Natural killer cell (primary cell): ENCODE measurements at places on chromosomes 3 and 15. TPM values are rescaled to one million over a fixed set of nuclear protein-coding genes. Genes with fewer than 3 reads are reported as not detected.

DNA sequence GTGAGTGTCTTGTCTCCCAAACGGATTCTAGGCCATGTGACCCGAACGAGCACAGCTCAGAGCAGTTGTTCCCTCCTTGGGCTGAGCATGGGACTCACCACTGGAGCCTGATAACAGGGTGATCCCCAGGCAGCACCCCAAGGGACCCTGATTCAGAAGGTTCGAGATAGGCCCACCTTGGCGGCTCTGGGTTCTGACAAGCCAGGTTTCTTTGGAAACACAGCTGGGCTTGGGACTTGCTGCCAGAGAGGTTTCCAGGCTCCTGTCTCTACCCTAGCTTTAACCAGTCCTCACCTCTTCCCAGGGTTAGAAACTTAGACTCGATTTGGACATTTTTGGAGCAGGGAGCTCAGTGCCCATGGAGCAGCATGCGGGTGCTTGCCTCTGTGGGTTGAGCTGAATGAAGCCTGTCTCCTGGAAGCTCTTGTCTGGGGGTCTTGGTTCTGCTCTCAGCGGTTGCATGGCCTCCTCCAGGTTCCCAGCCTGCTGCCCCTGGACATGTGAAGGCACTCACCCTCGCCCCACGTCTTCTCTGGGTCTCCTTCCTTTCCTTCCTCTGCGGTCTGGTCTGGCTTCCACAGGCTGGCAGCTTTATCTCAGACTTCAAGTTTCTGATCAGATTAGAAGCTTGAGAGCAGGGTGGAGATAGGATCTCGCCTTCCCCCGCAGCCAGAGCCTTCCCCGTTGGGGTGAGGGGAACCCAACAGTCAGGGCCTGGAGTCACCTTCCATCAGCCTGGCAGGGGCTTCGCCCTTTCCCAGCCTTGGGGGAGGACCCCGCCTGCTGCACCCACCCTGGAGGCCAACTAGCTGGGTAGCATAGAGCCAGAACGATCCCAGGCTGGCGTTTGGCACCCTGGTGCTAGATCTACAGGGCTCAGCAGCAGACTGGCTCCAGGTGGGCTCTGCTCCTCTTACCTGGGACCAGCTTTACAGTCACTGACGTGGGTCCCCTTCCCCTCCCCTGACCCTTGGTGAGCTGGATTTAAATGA is 21.0 kb downstream of the PAQR5 start:
- no peaks in the 10 kb centered on the region for H3K36me3 ChIP-seq
- no peak for DNase-seq
- H3K4me1 ChIP-seq, result no peaks in the 10 kb centered on the region
- H3K4me3 ChIP-seq, result no peak overlapping the region

DNA sequence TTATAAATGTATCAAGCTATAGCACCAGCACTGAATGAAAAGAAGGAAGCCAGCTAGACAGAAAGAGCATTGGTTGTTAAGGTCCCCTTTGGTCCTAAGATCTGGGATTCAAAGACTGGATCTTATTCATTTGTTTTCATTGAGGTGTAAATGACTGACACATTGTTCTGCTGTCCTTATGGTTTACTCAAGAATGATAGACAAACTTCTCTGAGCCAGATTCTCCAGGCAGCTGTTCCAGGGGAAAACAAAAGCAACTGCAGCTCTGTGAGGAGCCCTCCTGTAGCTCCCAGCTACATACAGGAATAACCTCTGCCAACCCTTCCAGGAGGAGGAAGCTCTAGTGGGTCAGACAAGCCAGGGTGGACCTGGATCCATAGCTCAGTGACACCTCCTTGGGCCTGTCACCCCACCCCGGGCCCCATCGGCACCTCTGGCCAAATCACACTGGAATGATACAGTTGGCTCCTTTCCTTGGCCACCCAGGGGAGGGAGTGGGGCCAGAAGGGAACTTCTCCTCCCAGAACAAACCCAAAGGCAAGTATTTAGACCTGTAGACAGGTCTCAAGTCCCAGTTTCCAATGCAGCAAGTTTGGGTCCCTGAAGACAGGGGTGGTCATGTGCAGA is 57.8 kb downstream of the ZNF621 start:
- no peak for DNase-seq
- no peaks in the 10 kb centered on the region for H3K4me1 ChIP-seq
- H3K36me3 ChIP-seq, result no peaks in the 10 kb centered on the region
- H3K4me3 ChIP-seq, result no peak overlapping the region
- H3K27ac ChIP-seq, result no peak overlapping the region
- no peaks in the 10 kb centered on the region for H3K27me3 ChIP-seq

GRCh38 chr3:79258479-79258878 is 509.3 kb downstream of the ROBO1 start:
- H3K4me3 ChIP-seq, result no peak overlapping the region
- DNase-seq, result no peak
- H3K4me1 ChIP-seq, result no peaks in the 10 kb centered on the region
- H3K36me3 ChIP-seq, result no peaks in the 10 kb centered on the region
- H3K27me3 ChIP-seq, result no peaks in the 10 kb centered on the region

DNA sequence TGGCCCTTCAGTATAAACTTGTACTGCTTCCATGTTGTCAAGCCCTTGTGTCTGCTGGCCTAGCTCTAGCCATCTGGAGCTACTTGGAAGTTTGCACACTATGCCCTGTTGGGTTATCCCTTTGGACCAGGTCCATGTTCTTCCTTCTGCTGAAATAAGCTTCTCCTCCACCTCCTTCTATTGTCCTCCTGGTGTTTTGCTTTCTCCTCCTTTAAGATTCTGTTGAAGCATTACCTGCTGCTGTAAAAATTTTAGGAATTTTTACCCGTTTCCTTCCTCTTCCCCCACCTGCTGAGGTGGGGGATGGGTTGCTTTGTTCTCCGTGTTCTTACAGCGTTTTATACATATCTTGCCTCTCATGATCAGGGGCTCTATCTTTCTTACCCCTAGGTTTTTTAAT is 51.7 kb downstream of the SH3GL3 start:
- H3K36me3 ChIP-seq, result no peaks in the 10 kb centered on the region
- no peaks in the 10 kb centered on the region for H3K27me3 ChIP-seq
- no peak overlapping the region for H3K27ac ChIP-seq
- no peaks in the 10 kb centered on the region for H3K4me1 ChIP-seq
- DNase-seq, result no peak
- H3K4me3 ChIP-seq, result no peak overlapping the region

- H3K27ac ChIP-seq, result no peak overlapping the region
- DNase-seq, result peak; percentile 81
- peaks cover 9% of the 10 kb centered on the region for H3K36me3 ChIP-seq
- H3K27me3 ChIP-seq, result no peaks in the 10 kb centered on the region
- H3K4me1 ChIP-seq, result no peaks in the 10 kb centered on the region
Measured at GRCh38 chr3:101809178-101810021, 30.4 kb downstream of the NXPE3 start.

DNA sequence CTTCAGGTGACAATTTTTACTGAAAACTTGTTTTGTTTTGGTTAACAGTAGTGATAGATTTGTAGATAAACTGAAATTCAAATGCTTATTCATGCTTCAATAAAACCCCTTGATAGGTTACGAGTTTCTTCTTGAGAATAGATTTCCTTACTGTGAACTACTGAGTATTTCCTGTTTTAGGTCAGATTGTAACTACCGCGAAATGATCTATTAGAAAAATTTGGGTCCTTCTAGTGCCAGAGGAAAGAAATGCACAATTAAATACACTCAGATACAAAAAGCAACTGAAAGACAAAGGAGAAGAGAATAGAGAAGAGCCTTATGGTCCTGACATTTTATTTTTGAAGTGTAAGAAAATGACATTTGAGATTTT is 251.7 kb upstream of the TBL1XR1 start:
- no peaks in the 10 kb centered on the region for H3K36me3 ChIP-seq
- no peaks in the 10 kb centered on the region for H3K27me3 ChIP-seq
- H3K27ac ChIP-seq, result peak overlapping the region; percentile 27
- no peak for DNase-seq

GRCh38 chr3:99541181-99541580 is 97.2 kb upstream of the COL8A1 start:
- no peaks in the 10 kb centered on the region for H3K27me3 ChIP-seq
- no peak for DNase-seq
- no peak overlapping the region for H3K27ac ChIP-seq
- no peak overlapping the region for H3K4me3 ChIP-seq
- H3K36me3 ChIP-seq, result no peaks in the 10 kb centered on the region

GRCh38 chr15:58474741-58475323 is 43.0 kb downstream of the LIPC start:
- peaks cover 68% of the 10 kb centered on the region for H3K4me1 ChIP-seq
- no peaks in the 10 kb centered on the region for H3K36me3 ChIP-seq
- no peak overlapping the region for H3K27ac ChIP-seq
- H3K27me3 ChIP-seq, result no peaks in the 10 kb centered on the region
- DNase-seq, result no peak
- no peak overlapping the region for H3K4me3 ChIP-seq

- no peak overlapping the region for H3K4me3 ChIP-seq
- DNase-seq, result peak; percentile 94
- peaks cover 39% of the 10 kb centered on the region for H3K4me1 ChIP-seq
- H3K36me3 ChIP-seq, result no peaks in the 10 kb centered on the region
- no peak overlapping the region for H3K27ac ChIP-seq
Measured at GRCh38 chr15:20356444-20356910, 185.1 kb downstream of the GOLGA6L6 start.

- H3K4me3 ChIP-seq, result no peak overlapping the region
- H3K4me1 ChIP-seq, result no peaks in the 10 kb centered on the region
- peaks cover 2% of the 10 kb centered on the region for H3K36me3 ChIP-seq
- no peak for DNase-seq
- H3K27ac ChIP-seq, result no peak overlapping the region
Measured at GRCh38 chr3:32175607-32176197, 62.8 kb upstream of the CMTM8 start.

DNA sequence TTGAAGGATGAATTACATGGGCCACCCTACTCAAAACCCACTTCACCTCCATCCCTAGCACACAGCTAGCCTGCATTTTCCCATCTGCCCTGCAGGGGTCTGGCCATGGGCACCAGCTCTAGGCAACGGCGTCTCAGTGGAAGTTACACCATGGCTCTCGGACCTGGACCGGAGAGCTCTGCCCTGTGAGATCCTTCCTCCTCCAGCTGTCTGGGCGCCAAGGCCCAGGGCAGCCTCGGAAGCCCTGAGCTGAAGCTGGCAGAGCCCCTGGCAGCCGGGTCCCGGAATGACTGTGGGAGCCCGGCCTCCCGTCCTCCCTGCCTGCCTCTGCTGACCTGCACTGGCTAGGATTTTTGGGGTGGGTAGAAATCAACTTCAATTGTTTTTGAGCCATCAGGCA is 98.9 kb downstream of the CHSY1 start:
- H3K27me3 ChIP-seq, result no peaks in the 10 kb centered on the region
- no peaks in the 10 kb centered on the region for H3K36me3 ChIP-seq
- H3K4me1 ChIP-seq, result peaks cover 14% of the 10 kb centered on the region
- no peak overlapping the region for H3K27ac ChIP-seq
- H3K4me3 ChIP-seq, result no peak overlapping the region
- no peak for DNase-seq

DNA sequence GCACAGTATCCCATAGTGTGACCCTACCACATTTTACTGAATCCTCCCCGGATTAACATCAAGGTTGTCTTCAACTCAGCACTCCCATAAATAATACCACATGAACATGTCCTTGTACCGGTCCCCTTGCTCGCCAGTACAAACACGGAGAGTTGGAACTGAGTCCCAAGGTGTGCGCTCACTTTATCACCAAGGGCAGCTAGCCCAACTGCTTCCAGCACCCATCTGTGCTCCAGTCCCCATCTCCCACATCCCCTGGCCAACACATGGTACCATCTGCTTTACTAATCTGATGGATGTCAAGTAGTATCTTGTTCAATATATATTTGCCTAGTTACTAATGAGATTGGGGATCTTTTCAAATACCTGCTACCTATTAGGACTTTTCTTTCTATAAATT is 64.7 kb downstream of the ISG20 start:
- no peaks in the 10 kb centered on the region for H3K36me3 ChIP-seq
- DNase-seq, result no peak
- no peak overlapping the region for H3K27ac ChIP-seq
- H3K4me3 ChIP-seq, result no peak overlapping the region

- H3K27me3 ChIP-seq, result no peaks in the 10 kb centered on the region
- no peak overlapping the region for H3K27ac ChIP-seq
- H3K36me3 ChIP-seq, result no peaks in the 10 kb centered on the region
- no peaks in the 10 kb centered on the region for H3K4me1 ChIP-seq
- DNase-seq, result no peak
- H3K4me3 ChIP-seq, result no peak overlapping the region
Measured at GRCh38 chr15:56428821-56429458, 36.0 kb downstream of the MNS1 start.

GRCh38 chr15:34603095-34603494 is 19.6 kb upstream of the GOLGA8B start:
- H3K4me1 ChIP-seq, result no peaks in the 10 kb centered on the region
- H3K36me3 ChIP-seq, result no peaks in the 10 kb centered on the region
- H3K4me3 ChIP-seq, result no peak overlapping the region
- H3K27ac ChIP-seq, result no peak overlapping the region
- no peaks in the 10 kb centered on the region for H3K27me3 ChIP-seq

DNA sequence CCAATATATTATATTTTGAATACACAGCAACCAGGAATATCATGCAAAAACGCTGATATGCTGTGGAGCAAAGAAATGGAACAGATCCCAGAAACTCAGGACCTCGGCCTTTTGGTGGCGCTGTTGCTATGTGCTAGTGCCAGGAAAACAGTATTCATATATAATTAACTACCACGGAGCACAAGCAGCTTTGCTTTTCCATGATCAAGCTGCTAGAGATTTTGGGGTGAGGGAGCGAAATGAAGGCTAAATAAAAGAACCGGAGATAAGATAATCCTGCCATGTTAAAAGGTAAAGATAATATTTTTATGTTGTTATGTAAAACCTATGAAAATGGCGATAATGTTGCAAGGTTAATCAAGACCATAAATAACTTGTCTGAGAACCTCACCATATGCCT is 157.7 kb upstream of the FAM3D start:
- DNase-seq, result no peak
- H3K27ac ChIP-seq, result no peak overlapping the region
- H3K4me1 ChIP-seq, result no peaks in the 10 kb centered on the region
- H3K4me3 ChIP-seq, result no peak overlapping the region
- no peaks in the 10 kb centered on the region for H3K27me3 ChIP-seq

- DNase-seq, result peak; percentile 67
- peaks cover 20% of the 10 kb centered on the region for H3K4me1 ChIP-seq
- no peaks in the 10 kb centered on the region for H3K27me3 ChIP-seq
- H3K36me3 ChIP-seq, result peaks cover 2% of the 10 kb centered on the region
Measured at GRCh38 chr15:50906954-50907600, 1.4 kb upstream of the AP4E1 start.

GRCh38 chr3:188062216-188062615 is 91.7 kb upstream of the LPP start:
- peaks cover 12% of the 10 kb centered on the region for H3K4me1 ChIP-seq
- no peaks in the 10 kb centered on the region for H3K36me3 ChIP-seq
- H3K4me3 ChIP-seq, result no peak overlapping the region
- no peak overlapping the region for H3K27ac ChIP-seq

AGBL1 gene
- total RNA-seq, result not detected

LPCAT4 gene
- 44.5 TPM for total RNA-seq

TRIM42 gene
- not detected for total RNA-seq

WDR49 gene
- total RNA-seq, result 1.9 TPM

GOLIM4 gene
- total RNA-seq, result 17.9 TPM

REC114 gene
- not detected for total RNA-seq

INO80 gene
- 36.4 TPM for total RNA-seq

CSPG5 gene
- 0.23 TPM for total RNA-seq

SCAANT1 gene
- total RNA-seq, result 3.6 TPM

PRR20G gene
- not detected for total RNA-seq
